ENCODE measurements at places on chromosomes 12 and 14. TPM values are rescaled to one million over a fixed set of nuclear protein-coding genes. Genes with fewer than 3 reads are reported as not detected.

GRCh38 chr12:104909761-104910160 lies 48.3 kb downstream of the SLC41A2 start:
- no peak for DNase-seq

GRCh38 chr12:50062728-50063460 lies 5.5 kb downstream of the ASIC1 start:
- no peak for DNase-seq

DNA sequence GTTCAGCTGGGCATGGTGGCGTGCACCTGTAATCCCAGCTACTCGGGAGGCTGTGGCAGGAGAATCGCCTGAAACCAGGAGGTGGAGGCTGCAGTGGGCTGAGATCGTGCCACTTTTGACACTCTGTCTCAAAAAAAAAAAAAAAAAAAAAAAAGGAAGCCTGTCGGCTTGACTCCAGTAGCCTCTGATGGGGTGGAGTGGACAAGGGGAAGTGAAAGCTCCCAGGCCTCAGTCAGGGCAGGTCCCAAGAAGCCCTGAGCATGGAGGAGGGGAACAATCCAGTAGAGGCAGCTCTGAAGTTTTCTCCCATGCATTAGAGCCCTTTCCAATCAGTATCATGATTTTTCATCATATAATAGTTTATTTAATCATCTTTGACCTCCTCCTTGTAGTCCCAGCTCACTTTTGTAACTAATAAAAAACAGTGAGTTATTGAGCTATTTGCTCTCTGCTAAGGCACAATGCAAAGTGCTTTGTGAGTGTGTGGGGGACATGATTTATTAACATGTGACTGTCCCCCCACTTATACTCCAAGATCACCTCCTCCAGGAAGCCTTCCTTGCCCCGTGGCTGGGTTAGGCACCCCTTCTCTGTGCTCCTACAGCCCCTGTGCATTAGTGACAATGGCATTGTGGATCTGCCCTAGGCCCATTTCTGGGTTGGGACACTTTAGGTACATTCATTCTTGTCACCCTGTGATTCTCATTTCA lies 4.7 kb upstream of the SSH1 start:
- DNase-seq: no peak

- DNase-seq: no peak
Measured at GRCh38 chr14:74649167-74649566, 37.1 kb upstream of the LTBP2 start.

- no peak for DNase-seq
Measured at GRCh38 chr12:65355461-65355860, 77.0 kb downstream of the MSRB3 start.

DNA sequence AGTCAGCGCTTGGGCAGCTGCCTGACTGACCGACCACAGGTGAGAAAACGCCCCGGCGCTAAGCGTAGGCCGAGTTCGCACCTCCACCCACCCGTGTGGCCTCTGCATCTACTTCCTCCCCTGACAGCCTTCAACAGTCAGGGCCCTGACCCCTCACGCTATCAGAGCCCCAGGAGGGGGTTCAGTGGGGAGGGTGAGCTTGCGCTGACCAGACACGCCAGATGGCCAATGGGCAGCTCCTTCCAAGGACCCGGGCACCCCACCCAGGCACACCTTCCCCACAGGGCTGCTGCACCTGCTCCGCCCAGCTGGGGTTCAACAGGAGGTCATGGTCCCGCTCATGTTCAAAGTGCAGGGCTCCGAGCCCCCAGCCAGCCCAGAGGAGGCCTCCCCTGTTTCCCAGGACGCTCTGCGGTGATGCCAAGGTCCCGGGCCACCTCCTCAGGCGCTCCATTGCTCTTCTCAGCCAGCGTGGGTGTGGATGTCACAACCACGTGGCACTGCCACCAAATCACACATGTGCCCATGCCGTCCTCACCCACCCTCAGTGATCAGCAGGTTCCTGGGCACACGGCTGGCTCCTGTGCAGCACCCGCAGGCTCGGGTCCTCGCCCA lies 48.7 kb upstream of the BCL11B start:
- no peak for DNase-seq

- no peak for DNase-seq
Measured at GRCh38 chr12:83123039-83123438, 436.3 kb downstream of the TMTC2 start.

DNA sequence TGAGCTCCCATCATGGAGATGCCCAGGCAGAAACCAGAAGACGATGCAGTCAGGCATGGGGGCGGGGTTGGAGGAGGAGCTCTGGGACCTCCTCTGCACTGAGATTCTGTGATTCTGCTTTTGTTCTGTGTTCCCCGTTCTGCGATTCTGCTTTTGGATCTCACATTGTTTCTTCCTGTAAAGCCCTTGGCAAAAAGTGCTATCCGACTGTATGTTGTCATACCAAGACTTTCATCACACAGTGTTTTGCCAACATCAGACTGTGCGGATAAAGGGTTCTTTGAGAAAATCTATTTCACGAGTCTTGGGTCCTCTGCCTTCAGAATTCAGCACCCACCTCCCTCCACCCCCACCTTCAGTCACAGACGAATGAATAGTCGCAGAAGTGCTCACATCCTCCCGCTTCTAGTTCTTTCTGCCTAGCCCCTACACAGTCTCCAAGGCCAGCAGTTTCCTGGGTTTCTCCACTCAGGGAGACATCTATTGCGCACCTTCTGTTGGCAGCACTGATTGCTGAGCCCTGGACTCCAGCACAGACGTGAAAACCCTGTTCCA lies 24.7 kb upstream of the PWP1 start:
- no peak for DNase-seq

DNA sequence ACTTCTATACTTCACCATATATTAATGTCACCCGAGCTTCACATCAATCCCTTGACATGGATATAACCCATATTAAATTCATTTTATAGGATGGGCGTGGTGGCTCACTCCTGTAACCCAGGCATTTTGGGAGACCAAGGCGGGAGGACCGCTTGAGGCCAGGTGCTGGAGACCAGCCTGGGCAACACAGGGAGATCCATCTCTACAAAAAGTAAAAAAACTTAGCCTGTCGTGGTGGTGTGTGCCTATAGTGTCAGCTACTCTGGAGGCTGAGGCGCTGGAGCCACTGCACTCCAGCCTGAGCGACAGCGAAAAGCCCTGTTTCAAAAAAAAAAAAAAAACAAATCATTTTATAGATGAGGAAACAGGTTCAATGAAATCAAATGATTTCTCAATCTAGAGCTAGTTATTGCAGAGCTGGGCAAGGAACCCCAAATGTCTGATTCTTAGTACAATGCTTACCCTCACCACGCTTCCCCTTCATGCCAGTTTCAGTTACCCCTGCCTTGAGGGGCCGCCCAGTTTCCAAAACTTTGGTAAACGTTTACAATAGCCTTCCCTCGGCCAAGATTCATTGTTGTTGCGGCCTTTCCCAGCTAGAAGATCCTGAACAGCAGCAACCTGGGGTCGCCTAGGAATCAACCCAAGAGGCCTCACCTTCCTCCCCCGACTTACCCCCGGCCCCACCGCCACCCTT lies 751 bp downstream of the PSMB5 start:
- DNase-seq: no peak

RAPGEF3 gene
- 8.1 TPM for total RNA-seq

PTPRQ gene
- 0.16 TPM for total RNA-seq

SERPINA9 gene
- total RNA-seq: not detected
